T-helper 2 cell (primary cell): ENCODE measurements at places on chromosomes 7 and 10.

- no peak for DNase-seq
Measured at GRCh38 chr10:5013385-5013784, 9.7 kb upstream of the AKR1C2 start.

DNA sequence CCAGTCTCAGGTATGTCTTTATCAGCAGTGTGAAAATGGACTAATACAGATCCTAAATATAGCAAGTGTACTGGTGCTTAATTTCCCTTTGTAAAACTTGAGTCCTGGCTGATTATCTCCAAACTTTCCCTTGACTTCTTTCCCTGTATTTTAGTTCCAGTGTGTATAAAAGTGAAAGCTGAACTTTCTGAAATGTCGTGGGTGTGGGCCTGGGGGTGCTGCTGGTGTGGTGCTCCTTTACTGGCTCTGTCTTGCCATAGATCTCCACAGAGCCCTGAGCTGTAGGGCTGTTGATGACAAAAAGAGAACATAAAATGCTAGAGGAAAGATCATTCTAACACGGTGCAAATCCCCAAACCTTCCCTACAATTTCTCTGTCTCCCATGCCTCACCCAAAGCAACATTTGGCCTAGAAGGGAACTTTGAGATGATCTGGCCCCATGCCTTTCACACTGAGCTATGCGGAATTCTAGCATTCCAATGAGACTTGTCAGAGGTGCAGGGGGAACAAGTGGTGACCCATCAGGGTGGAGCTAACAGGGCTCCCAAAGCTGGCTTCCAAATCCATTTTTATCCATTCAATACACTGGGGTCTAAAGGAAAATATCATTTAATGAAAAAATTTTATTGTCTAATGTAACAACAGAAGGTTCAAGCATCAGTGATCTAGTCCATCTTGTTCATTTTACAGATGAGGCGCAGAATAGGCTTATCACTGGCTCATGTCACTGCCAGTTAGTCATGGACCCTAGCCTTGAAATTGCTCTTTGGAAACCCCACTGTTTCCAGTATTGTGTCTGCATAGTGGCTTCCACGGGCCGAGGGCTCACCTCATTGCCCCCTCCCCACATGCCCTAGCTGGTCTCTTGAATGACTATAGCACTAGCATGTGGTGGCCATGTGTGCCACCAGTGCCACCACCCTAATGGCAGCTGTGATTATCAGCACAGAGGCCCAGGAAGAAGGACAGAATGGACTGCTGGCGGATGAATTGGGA is 1000.9 kb downstream of the LRMDA start:
- DNase-seq = no peak

GRCh38 chr10:69639291-69640195 is 9.5 kb downstream of the FAM241B start:
- peak; percentile 39 for DNase-seq

DNA sequence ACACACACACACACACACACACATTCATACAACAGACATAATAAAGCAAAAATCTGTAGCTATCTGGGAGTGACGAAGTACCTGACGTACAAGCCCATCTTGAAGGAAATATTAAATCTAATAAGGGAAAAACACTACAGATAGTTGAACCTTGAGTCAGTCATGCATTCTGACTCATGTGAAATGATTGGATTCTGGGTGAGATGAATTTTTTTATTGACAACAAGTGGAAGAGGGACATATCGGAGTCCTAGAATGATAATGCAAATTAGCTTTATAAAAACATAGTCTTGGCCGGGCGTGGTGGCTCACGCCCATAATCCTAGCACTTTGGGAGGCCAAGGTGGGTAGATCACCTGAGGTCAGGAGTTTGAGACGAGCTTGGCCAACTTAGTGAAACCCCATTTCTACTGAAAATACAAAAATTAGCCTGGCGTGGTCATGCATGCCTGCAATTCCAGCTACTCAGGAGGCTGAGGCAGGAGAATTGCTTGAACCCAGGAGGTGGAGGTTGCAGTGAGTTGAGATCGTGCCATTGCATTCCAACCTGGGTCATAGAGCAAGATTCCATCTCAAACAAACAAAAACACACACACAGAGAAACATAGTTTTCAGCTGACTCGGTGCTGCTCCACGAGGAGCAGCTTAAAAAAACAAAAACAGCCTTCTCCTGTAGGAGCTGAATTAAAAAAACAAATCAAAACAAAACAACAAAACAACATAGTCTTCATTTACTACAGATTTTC is 154.4 kb upstream of the MKLN1 start:
- DNase-seq = no peak

- DNase-seq = peak; percentile 11
Measured at GRCh38 chr10:93541402-93542357, 24.8 kb upstream of the FFAR4 start.
